ENCODE measurements at places on chromosomes 4 and X.

DNA sequence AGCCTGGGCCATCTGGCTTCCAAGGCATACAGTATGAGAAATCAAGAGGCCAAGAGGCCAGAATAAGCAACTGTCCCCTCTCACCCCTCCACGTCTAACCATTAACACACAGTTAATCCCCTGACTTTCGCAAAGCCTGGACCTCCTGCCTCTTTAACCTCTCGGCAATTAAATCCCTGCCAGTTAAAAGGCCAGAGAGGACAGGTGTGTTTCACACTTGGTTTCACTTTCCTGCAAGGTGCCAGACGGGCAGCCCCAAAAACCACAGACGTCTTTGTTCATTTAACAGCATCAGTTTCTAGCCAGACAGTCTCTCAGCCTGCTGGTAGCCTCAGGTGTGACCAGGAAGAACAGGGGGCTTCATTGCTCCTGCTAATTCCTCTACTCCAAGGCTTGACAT lies 91.1 kb upstream of the KIT start:
- DNase-seq: no peak

- DNase-seq: no peak
These were observed 2.9 kb downstream of the GRIA2 start for GRCh38 chr4:157223456-157223855.

- DNase-seq: no peak
These were observed 17.8 kb upstream of the MCF2 start for GRCh38 chrX:139725720-139726119.

DNA sequence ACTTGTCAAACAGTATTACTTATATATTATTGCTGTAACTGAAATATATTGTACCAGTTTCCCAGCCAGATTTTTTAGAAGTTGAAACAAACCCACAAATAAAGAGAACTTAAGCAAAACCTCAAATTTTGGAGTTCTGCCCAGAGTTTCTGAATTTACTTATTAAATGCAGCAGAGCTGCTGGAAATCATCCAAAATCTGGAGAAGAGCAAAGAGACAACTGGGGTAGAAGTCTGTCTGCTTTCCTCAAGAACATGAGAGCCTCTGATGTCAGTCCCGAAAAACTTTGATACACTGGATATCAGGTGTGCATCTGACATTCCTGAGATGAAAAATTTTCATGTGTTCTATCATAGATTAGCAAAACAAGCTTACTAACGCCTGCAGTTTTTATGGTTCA lies 325.9 kb downstream of the NR3C2 start:
- no peak for DNase-seq

- DNase-seq: no peak
These were observed 1.0 kb downstream of the SCD5 start for GRCh38 chr4:82797405-82798111.
